Activated naive CD4-positive, alpha-beta T cell (primary cell): ENCODE measurements at places on chromosomes 12 and 14.

DNA sequence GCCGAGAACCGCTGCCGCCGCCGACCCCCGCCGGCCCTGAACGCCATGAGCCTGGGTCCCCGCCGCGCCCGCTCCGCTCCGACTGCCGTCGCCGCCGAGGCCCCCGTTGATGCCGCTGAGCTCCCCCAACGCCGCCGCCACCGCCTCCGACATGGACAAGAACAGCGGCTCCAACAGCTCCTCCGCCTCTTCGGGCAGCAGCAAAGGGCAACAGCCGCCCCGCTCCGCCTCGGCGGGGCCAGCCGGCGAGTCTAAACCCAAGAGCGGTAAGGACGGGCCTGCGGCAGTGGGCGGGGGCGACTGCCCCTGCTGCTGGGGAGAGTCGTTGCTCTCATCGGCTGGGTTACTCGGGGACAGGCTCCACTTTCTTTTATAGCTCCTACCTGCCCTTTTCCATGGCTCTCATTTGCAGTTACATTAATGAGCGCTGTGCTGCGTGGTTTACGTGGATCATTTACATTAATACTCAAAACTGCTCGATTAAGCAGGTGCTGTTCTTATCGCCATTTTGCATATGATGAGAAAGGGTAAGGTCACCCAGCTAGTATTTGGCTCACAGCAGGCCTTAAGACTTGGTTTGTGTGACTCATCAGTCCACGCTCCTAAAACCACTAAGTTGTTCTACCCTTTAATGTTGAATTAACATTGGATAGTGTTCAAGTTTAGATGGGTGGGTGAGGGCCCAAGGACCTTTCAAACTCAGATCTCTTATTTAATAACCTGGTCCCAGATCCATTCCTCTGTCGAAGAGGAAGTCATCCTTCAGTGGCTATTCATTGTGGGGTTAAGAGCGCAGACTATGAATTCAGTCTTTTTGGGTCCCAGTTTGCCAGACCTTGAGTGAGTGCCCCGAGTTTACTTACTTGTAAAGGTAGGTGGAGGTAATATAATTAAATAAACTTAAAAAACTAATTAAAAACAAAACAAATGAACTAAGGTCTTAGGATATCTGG is 823 bp downstream of the RNF10 start:
- DNase-seq, result peak; percentile 32

GRCh38 chr12:81414441-81414840 is 336.6 kb downstream of the ACSS3 start:
- DNase-seq, result no peak

GRCh38 chr12:54328595-54329337 is 3.8 kb downstream of the COPZ1 start:
- no peak for DNase-seq

GRCh38 chr12:3015356-3015755 is 56.2 kb downstream of the TEAD4 start:
- DNase-seq, result no peak

DNA sequence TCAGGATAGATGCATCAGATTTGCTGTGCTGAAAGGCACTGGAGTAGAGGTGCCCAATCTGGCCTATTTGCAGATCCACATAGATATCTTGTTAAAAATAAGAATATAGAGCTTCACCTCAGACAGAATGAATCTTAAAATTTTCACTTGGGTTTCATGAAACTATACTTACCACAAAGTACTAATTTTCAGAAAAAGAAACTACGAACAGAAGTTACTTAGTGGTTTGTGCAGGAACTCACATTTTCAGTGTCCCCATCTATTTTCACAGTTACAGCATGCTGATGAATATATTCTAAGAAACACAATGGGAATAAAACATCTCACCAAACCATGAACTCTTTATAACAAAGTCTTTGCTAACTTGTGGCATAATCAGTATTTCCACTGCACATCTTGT is 449.4 kb downstream of the RERGL start:
- no peak for DNase-seq

- DNase-seq, result no peak
Observed at GRCh38 chr12:47975036-47975620, 11.7 kb downstream of the TMEM106C start.

DNA sequence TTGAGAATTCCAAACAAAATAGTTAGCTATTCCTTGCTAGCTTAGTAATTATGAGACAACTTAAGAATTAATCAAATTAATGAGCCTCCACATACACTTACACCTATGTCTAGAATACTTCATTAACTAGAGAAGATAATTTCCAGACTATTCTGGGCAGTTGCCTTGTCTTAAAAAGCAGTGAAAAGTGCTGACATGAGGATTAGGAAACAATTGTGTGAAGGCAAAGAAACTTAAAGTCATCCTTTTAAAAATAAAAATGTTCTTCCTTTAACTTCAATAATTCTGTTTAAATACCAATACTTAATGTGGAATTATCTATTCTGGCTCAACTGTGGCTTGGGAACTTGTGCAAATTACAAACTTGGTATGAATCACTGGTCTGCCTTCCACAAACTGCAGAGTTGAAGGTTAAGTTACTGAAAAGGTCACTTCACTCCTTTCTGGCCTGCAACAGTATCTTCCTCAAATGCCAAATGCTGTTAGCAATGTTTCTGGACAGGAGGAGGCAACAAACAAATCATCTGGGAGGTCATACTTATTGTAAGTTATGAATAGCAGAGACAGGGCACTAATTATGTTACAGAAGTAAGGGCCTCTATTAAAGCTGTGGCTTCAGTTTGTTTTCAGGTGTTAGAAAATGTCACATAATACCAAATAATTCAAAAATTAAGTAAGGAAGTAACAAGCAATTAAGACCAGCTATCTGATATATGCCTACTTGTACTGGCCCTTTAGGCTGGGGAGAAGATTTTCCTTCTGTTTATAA is 19.2 kb downstream of the PPTC7 start:
- DNase-seq, result no peak

DNA sequence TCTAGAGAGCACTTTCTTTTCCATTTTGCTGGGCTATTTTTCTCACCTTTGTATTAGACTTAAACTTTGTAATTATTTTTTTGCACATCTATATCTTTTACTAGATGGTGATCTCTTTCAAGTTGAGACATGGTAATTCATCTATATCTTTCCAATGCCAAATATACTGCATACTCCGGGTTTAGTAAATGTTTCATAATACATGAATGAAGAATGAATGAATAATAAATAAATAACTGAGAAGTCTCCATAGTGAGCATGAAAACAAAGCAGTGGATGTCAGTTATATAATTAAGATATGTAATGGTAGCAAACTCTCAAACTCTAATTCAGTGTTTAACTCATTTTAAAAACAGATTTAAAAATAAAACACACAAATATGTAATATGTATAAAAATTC is 342.5 kb upstream of the KITLG start:
- DNase-seq, result no peak

DNA sequence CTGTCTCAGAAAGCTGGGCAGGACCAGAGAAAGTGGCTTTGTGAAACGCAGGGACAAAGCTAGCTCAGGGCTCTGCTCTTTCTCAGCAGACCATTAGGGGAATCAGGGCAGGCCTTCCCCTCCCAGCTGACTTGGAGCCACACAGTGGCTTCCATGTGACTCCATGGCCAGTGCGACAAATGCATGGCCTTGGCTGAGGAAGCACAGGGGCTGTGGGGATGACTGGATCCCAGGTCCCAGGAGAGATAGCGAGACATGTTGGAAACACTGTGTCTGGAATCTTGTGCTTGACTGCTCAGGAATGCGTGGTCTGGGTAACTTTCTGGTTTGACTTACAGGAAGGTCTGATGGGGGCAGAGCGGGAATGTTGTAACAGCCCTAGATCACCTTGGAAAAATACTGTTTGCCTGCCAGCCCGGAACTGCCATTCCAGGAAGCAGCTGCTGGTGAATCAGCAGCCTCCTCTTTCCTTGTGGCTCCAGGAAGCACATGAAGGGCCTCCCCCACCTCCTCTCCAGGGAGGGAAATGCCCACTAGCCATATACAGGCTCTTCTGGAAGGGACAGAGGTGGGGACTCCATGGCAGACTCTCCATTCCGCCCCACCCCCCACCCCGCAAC is 133.5 kb upstream of the HIF1A start:
- no peak for DNase-seq
